IgD-negative memory B cell (primary cell): ENCODE measurements at places on chromosomes 13 and 19. TPM values are rescaled to one million over a fixed set of nuclear protein-coding genes. Genes with fewer than 3 reads are reported as not detected.

ZNF442 gene
- 2.3 TPM for polyA plus RNA-seq

ILF3 gene
- polyA plus RNA-seq: 106 TPM

GPI gene
- 139 TPM for polyA plus RNA-seq

HSH2D gene
- polyA plus RNA-seq: 122 TPM

CLEC17A gene
- 27.0 TPM for polyA plus RNA-seq

ZNF121 gene
- 2.9 TPM for polyA plus RNA-seq

UFM1 gene
- polyA plus RNA-seq: 54.3 TPM

ATP4B gene
- polyA plus RNA-seq: not detected

KIR2DL1 gene
- 0.36 TPM for polyA plus RNA-seq

CNN1 gene
- polyA plus RNA-seq: not detected

NXNL1 gene
- polyA plus RNA-seq: not detected

S1PR2 gene
- polyA plus RNA-seq: 0.20 TPM

TMEM38A gene
- 11.0 TPM for polyA plus RNA-seq

CGB3 gene
- polyA plus RNA-seq: not detected
